Chondrocyte (in vitro differentiated cells): ENCODE measurements at places on chromosomes 5 and 9.

GRCh38 chr5:163855754-163856153 lies 350.3 kb downstream of the MAT2B start:
- DNase-seq, result no peak

GRCh38 chr5:29780401-29780800 lies 1413.1 kb upstream of the CDH6 start:
- DNase-seq, result no peak

DNA sequence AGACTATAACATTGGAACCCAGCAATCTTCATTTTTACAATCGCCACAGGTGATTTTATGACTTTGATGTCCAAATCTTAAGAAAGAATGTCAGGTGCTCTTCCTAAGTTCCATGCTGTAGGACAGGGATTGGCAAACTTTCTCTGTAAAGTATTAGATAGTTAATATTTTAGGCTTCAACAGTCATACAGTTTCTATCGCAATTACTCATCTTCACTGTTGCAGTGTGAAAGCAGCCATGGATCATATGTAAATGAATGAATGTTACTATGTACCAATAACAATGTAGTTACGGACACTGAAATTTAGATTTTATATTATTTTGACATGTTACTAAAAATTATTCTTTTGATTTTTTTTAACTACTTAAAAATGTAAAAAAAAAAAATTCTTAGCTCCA lies 169.7 kb downstream of the DTWD2 start:
- DNase-seq, result no peak

DNA sequence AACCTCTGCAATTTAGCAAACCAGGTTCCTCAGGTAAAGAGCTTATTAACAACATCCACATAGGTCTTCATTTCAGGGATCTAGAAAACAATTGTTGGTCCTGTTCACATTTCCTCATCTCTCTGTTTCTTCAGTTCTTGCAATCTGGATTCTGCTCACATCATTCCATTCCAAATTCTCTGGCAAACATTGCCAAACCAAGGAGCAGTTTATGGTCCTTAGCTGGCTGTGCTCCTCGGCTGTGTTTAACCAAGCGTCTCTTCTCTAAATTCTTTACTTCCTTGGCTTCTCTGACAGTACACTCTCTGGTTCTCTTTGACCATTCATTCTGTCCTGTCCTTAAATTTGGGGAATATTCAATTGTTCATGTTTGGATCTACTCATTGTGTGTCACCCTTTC lies 65.8 kb upstream of the RANBP3L start:
- DNase-seq, result no peak

- no peak for DNase-seq
Measured at GRCh38 chr5:53472279-53472678, 8.2 kb upstream of the FST start.

- no peak for DNase-seq
Measured at GRCh38 chr5:119083679-119084078, 12.8 kb downstream of the DMXL1 start.

DNA sequence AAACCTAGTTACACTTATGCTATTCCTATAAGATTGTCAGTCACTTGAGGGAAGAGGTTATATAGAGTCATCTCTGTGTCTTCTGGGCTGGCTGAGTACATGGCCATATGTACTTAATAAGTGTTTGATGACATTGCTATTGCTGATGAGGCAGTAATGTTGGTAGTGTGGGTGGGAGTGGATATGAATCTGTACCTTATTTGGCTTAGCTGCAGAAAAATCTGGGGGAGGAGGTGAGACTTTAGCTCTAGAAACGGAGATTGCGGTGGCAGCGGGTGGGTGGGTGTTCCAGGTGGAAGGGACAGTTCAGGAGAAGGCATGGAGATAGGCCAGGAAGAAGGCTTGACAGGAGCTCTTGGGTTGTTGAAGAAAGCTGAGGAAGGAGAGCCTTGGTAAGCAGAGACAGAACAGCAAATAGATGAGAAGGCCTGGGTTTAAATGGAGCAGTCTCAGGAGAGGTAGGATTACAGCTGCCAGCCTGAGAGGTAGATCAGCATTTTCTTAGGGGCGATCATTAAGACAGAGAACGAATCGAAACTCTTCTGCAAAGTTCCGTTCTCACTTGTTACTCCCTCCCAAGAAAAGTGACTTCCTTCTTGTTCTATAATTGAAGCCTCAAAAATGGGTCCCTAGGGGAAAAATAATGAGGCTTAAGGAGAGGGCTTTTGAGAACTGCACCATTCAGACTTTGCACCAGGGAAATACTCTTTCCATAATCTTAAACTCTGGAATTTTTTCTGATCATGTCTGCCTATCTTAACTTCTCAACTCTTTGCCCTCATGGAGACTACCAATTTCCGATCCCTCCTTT lies 160.5 kb downstream of the UNC13B start:
- no peak for DNase-seq

GRCh38 chr9:87535817-87536539 lies 38.3 kb downstream of the DAPK1 start:
- DNase-seq, result no peak

DNA sequence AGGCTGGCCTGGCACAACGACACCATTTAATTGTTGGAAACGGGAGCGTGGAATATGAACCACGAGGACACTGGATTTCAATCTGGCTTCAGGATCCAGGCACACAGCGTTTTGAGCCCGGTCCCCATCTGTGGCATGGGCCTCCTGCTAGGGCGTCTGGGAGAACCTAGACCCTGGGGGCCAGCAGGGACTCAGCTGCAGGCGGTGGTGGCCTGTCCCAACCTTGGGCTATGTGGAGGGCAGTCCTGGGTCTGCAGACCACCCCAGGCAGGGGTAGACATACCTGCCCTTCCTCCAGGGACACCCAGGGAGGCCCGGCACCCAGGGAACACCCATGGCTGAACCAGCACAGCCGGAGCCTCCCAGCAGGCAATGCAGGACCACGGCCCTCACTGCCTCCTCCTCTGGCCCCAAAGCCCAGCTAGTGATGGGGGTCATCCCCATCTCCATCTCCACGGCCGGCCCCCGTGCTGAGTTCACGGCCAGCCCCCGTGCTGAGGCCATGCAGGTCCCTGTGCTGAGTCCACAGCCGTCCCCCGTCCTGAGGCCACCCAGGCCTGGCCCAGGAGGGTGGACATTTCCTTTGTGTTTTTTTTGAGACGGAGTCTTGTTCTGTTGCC lies 18.5 kb upstream of the UBAC1 start:
- DNase-seq, result no peak

- DNase-seq, result peak; percentile 53
Measured at GRCh38 chr9:130290291-130291181, 25.0 kb downstream of the HMCN2 start.

DNA sequence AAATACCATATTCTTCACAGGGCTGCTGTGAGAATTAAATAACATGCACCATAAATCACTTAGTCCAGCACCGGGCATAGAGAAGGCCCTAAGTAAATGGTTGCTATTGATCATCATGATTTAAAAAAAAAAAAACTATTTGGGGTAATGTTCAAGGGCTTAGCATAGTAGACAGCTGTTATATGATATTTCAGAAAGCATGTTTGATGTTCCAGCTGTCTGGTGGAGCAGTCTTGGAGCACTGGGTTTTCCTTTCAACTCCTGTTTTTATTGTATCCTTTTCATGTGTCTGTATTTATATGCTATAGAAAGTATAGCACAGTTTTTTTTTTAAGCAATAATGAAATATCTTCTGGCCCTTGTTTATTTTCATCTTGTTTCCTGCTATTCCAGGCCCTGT lies 28.0 kb upstream of the TOMM5 start:
- no peak for DNase-seq

DNA sequence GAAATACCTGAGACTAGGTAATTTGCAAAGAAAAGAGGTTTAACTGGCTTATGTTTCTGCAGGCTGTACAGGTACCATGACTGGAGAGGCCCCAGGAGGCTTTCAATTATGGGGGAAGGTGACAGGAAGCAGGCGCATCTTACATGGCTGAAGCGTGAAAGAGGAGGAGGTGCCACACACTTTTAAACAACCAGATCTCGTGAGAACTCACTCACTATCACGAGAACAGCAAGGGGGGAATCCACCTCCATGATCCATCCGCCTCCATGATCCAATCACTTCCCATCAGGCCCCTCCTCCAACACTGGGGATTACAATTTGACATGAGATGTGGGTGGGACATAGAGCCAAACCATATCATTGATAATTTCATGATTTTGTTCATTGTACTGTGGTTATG lies 2.5 kb upstream of the MED27 start:
- no peak for DNase-seq

DNA sequence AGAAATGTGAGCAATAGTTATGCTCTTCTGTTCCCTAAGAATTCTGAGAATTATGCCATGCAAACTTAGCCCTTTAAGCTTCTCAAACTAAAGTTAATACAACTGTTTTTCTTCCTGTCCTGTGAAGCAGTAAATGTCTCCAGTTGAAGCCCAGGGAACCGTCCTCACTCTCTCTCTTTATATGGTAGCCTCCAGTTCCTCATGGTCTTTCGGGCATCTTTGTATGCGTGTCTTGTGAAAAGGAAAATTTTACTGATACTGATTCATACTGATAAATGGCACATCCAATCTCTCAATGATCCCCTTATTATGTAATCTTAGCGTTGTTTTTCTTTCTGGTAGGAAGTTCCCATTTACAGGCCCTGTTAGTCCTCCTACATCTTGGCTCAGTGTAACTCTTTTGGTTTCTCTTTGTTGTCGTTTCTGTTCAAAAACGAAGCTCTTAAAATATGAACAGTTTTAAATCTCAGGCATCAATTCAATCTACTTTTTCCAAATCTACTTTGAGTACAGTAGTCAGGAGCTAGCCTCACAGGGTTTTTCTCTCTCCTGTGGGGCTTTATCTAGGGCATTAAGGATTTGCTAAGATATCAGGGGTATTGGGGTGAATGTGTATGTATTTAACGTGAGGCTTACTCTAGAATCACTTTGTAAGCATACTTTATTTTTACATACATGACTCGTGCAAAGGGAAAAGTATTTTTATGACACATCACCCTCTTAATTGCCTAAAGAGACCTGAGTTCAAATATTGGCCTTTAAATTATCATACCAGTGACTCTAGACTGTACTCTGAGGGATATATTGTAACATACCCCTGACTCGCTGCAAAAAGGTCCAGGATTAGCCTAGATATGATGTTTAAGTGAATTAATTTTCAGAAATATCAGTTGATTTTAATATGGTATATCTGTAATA lies 258.0 kb downstream of the NR3C1 start:
- DNase-seq, result no peak

- DNase-seq, result no peak
Measured at GRCh38 chr5:87188391-87188790, 79.3 kb upstream of the RASA1 start.

DNA sequence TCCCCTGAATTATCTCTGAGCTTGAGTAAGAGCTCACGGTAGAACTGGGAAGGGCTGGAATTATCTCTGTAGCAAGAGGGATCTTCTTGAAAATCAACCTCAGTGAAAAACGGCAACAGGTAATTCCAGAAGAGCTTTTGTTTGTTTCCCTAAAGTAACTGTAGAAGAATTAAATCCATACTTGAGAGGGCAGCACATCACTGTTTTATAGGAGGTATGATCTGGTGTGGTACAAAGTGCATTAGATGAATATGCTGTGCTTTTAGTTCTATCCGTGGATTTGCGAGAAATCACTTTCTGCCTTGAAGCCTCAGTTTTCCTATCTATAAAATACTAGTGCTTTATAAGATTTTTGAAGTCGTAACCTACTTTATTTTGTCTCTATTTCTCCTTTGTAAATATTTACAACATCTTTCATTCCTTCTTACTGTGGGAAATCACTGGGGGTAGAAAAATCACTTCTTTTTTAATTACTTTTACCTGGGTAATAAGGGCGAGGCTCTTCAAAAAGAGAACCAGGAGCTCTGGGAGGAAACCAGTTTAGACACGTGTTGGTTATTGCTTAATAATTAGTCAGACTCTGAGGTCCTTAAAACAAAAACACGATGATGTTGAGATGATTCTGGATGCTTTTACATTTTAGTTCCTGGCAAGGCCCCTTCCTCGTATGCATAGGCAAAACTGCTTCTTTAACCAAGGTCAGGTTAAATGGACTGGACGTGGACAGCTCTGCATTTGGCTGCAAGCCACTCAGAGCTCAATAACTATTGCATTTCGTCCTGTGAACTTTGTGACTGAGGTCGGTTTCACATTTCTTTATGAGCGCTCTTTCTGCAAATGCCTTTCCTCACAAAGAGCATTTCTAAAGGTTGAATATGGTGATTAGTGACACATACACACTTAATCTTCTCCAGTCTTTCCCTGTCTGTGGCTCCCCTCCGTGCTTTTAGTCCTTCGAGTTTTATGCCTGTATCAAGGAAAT lies 376.1 kb downstream of the BRINP1 start:
- DNase-seq, result no peak

DNA sequence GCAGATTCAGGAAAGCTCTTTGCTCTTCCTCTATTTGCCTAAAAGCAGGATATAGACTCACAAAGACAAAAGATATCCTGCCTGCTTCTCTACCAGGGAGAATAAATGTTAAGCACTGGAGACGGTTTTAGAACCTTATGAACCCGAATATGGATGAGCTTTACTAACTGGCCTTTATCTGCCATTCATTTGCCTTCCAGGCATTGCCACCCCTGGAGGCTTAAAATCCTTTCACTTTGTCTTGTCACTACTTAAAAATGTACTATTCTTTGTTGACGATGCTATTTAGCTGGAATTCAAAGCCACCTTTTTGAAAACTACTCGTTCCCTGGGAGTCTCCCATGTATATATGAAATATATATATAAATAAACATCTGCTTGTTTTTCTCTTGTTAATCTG lies 23.2 kb upstream of the LVRN start:
- DNase-seq, result no peak

DNA sequence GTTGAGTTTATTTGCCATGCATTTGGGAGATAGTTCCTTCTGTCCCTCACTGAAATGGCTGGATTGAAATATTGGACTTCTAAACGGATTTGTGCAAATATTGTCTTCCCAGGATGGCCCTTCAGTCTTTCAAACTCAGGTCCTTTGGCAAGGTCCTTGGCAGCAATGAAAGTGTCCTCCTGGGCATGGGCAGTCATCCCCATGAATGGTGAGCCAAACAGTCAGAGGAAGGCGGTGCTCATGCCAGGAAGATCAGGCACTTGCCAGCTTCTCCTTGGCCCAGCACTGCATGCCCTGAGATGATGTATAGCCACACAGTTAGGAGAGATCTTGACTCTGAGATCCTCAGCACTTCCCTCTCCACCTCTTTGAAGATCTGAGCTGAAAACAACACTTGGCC lies 221.4 kb upstream of the KLF4 start:
- no peak for DNase-seq

GRCh38 chr9:126470241-126470993 lies 143.3 kb upstream of the LMX1B start:
- no peak for DNase-seq

GRCh38 chr9:93826209-93826608 lies 128.9 kb downstream of the BARX1 start:
- DNase-seq, result peak; percentile 92

DNA sequence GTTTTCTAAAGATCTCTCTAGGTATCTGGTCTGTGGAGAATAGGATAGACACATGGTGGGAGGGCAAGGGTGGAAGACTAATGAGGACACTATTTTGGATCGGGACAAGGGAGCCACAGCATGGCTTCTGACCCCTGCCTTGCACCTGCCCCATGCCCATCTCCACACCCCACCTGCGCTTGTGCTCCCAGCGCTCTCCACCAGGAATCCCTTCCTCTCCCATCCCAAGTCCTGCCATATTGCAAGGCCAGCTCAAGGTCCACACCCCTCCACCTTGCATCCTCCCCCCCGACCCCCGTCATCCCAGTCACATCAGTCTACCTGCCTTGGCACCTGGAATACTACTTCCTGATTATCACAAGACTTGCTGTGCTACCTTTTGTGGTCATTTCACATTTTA lies 44.2 kb upstream of the RETREG1 start:
- DNase-seq, result no peak
